ENCODE measurements at places on chromosomes 11 and 22.

GRCh38 chr11:32893343-32894148 is 935 bp downstream of the QSER1 start:
- H3K4me3 ChIP-seq, result peak overlapping the region; percentile 82
- H3K4me1 ChIP-seq, result peaks cover 10% of the 10 kb centered on the region
- H3K27ac ChIP-seq, result peak overlapping the region; percentile 84
- H3K27me3 ChIP-seq, result no peaks in the 10 kb centered on the region

- H3K4me1 ChIP-seq, result peaks cover 10% of the 10 kb centered on the region
- DNase-seq, result peak; percentile 74
- H3K4me3 ChIP-seq, result no peak overlapping the region
- H3K27me3 ChIP-seq, result no peaks in the 10 kb centered on the region
Measured at GRCh38 chr22:50274311-50274710, 4.1 kb upstream of the MAPK11 start.

DNA sequence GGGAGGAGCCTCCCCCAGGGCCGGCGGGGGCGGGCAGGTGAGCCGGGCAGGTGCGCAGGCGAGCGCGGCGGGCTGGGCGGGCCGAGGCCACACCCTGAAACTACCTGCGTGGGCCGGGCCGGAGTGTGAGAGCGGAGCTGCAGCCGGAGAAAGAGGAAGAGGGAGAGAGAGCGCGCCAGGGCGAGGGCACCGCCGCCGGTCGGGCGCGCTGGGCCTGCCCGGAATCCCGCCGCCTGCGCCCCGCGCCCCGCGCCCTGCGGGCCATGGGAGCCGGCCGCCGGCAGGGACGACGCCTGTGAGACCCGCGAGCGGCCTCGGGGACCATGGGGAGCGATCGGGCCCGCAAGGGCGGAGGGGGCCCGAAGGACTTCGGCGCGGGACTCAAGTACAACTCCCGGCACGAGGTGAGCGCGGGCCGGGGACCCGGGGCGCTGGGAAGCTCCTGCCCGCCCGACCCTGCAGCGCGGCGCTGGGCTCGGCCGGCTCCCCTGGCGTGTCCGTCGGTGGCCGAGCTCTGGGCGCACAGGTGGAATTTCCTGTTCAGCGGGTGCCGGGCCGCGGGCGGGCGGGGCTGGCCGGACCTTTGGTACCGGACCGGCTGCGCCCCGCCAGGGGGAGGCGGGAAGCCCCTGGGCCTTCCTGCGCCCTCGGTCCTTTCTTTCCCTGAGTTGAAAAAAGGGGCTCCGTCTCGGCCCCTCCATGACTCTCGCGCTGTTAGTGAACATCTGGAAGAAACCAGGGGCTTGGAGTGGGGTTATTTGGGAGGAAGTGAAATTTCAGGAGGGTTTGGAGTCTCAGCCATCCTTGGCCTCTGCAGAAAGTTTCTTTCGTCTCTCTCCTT is at the start of gene ST14:
Gene ST14, plus strand, starts transcription at position 126 of the 841 bp plus-strand sequence. Its CDS starts 198 bp downstream, at position 324.
- no peaks in the 10 kb centered on the region for H3K36me3 ChIP-seq
- H3K27me3 ChIP-seq, result peaks cover 37% of the 10 kb centered on the region
- no peak within 1 kb of the TSS for H3K4me3 ChIP-seq
- no peak for DNase-seq
- H3K27ac ChIP-seq, result no peak within 1 kb of the TSS

DNA sequence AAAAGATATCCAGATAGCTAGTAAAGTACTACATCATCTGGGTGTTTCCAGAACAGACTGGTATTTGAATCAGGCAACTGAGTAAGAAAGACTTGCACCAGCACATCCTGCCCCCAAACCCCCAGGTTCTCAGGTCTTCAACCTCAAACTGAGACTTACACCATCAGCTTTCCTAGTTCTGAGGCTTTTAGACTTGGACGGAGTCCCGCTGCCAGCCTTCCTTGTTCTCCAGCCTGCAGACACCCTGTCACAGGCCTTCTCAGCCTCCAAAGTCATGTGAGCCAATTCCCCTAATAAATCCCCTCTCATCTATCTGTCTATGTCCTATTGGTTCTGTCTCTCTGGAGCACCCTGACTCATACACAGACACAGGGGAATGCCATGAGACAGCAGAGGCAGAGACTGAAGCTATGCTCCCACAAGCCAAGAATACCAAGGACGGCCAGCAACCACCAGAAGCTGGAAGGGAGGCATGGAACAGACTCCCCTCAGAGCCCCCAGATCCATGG is 10.9 kb downstream of the SMCO4 start:
- H3K36me3 ChIP-seq, result no peaks in the 10 kb centered on the region
- no peak overlapping the region for H3K4me3 ChIP-seq
- peak; percentile 53 for DNase-seq
- no peaks in the 10 kb centered on the region for H3K4me1 ChIP-seq
- H3K27me3 ChIP-seq, result no peaks in the 10 kb centered on the region
- no peak overlapping the region for H3K27ac ChIP-seq

DNA sequence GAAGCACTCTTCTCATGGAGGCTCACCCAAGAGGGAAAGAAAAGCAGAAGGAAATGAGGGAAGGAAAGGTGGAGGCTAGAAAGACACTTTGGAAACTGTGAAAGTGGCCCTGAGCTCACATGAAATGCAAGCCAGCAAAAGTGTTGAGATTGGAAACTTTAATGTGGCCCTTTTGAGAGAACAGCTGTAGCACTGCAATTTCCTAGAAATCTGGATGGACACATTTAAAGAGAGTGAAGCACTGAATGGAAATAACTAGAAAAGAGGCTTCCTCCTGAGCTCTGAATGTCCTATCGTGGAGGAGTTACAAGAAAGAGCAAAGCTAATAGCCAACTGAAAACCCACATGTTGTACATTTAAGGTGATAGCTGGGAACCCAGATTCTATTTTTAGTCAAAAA is 56.0 kb downstream of the LIF start:
- DNase-seq, result no peak
- no peak overlapping the region for H3K4me3 ChIP-seq

GRCh38 chr11:61868571-61869428 is 22.5 kb downstream of the FADS3 start:
- H3K4me3 ChIP-seq, result no peak overlapping the region
- H3K4me1 ChIP-seq, result peaks cover 4% of the 10 kb centered on the region
- no peak overlapping the region for H3K27ac ChIP-seq
- peaks cover 15% of the 10 kb centered on the region for H3K36me3 ChIP-seq
- no peak for DNase-seq
- no peaks in the 10 kb centered on the region for H3K27me3 ChIP-seq

- H3K36me3 ChIP-seq, result no peaks in the 10 kb centered on the region
- H3K27ac ChIP-seq, result no peak overlapping the region
- H3K27me3 ChIP-seq, result no peaks in the 10 kb centered on the region
Measured at GRCh38 chr11:100981196-100981824, 148.3 kb downstream of the PGR start.
